ENCODE measurements at places on chromosomes 3 and 15. TPM values are rescaled to one million over a fixed set of nuclear protein-coding genes. Genes with fewer than 3 reads are reported as not detected.

- DNase-seq: no peak
Observed at GRCh38 chr3:171718493-171719185, 91.6 kb downstream of the PLD1 start.

GRCh38 chr3:13285007-13285567, 135.0 kb downstream of the NUP210 start:
- no peak for DNase-seq

Gene DUOXA2
- not detected for total RNA-seq

Gene FBXL22
- total RNA-seq: 20.2 TPM

Measured in uterus (tissue), 4 donors.